ENCODE measurements at places on chromosomes 6 and 20.

GRCh38 chr6:125835221-125835744 lies 44.5 kb downstream of the NCOA7 start:
- no peak for DNase-seq

GRCh38 chr6:130980310-130981032 lies 82.6 kb downstream of the EPB41L2 start:
- DNase-seq, result no peak

- DNase-seq, result no peak
These were observed 29.4 kb downstream of the TFAP2B start for GRCh38 chr6:50847890-50848594.

DNA sequence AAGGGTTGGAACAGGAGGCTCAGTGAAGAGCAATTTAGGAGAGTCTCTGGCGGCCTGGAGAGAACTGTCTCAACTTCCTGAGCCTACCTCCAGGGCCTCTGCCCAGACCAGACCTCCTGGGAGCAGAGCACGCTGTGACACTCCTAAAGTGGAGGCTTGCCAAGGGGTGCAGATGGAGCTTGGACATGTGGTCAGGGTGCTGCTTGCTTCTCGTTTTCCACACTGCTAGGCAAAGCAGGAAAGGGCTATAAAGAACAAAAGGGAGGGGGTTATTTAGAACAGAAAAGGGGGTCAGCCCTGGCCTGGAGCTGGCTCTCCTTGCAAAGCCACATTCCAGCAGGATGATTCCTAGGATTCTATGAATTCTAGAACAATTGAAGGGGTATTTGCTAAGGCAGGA lies 145.7 kb upstream of the GGTLC1 start:
- DNase-seq, result no peak

- no peak for DNase-seq
These were observed 88.0 kb downstream of the ATP9A start for GRCh38 chr20:51680067-51680749.

GRCh38 chr20:6632187-6632586 lies 135.3 kb upstream of the BMP2 start:
- no peak for DNase-seq

DNA sequence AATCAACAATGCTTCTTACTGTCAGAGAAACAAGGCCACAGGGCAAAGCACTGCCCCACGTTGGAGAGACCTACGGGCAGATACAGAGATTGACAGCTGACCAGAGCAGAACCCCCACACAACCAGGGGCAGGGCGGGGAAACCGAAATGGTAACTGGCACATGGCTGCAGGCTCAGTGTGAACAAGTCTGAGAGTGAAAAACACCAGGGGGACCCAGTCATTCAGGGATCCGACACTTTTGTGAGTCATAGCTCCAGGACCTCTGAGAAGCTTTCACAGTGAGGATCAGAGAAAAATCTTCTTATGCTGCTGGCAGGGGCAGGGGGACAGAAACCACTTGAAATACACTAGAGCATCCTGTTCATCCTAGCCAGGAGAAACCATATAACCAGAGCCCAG lies 254.2 kb downstream of the C6orf118 start:
- DNase-seq, result no peak

GRCh38 chr20:39660226-39660625 lies 698.1 kb downstream of the DHX35 start:
- DNase-seq, result no peak

DNA sequence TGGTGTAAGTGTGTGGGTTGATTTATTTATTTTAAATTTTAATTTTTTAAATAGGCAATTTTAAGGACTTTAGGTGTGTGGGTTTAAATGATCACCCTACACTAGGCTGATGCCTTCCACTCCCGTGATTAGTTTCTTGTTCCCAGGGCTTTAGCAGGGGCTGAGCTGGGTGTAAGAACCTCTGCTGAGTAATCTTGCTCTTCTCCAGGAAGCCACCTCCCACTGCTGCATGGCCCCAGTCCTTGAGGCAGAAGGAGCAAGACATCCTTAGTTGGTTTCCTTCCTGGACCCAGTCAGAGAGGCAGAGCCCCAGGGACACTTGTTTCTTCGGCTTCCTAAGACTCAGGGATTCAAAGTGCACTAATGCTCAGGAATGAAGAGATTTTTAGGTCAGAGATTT lies 19.8 kb upstream of the CDC5L start:
- no peak for DNase-seq

GRCh38 chr6:107819217-107819616 lies 4.9 kb downstream of the SCML4 start:
- no peak for DNase-seq

DNA sequence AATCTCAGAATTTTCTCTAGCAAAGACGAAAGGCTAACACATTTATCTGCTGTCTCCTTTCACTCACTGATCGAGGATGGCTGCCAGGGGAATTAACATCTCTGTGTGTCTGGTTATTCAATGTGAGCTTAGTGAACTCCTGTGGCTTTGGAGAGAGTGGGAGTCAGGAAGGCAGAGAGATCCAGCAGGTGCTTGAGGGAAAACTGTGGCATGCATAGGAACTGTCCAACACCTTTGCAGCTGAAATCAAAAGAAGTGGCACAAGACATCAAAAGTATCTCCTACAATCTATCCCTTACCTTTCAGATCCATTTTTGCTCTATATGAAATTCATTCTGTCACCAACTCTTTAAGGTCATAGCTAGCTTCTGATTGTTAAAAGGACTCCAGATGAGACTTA lies 11.8 kb upstream of the FAM184A start:
- no peak for DNase-seq

Measured in stimulated activated CD4-positive, alpha-beta T cell treated with anti-CD3 and anti-CD28 coated beads, Interleukin-4, amount 100 ng/mL, for 4 hours (primary cell).